NCI-H2081 (cell line): ENCODE measurements at places on chromosomes 2 and 18.

DNA sequence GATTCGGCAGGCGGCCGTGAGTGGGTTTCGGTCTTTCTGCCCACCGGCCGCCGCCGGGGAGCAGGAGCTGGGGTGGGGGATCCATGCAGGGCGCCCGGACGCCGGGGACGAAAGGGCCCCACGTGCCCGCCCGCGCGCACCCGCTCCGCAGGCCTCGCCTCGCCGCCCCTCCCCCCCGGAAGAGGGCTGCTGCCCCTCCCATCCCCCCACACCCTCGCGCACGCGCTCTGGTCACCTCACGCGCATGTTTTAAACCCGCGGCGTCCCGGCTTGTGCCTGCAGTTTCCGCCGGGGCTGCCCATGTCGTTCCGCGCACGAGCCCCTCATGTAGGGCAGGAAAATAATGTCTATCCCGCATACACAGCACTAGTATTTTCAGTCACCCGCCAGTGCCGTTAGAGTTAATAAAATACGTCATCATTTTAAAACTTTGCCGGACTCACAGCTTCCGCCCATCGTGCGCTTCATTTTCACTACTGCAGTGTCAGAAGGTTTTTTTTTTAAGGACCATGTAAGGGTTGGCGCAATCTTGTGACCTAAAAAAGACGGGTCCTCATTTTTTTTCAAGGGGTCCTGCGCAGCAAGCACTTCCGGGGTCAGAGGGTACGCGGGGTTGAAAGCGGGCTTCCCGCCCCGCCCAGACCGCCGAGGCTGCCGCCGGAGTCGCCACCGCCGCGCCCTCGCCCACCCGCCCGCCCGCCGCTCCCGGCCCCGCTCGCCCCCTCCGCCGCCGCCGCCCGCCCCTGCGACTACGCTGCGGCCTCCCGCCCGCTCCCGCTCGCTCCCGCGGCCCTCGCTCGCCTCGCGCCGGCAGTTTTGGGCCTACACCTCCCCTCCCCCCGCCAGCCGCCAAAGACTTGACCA, at the start of gene PCBP1:
PCBP1 (plus strand) TSS at position 640 of the 864 bp plus-strand sequence. CDS start 267 bp downstream, outside the sequence.
- DNase-seq, result peak; percentile 81

DNA sequence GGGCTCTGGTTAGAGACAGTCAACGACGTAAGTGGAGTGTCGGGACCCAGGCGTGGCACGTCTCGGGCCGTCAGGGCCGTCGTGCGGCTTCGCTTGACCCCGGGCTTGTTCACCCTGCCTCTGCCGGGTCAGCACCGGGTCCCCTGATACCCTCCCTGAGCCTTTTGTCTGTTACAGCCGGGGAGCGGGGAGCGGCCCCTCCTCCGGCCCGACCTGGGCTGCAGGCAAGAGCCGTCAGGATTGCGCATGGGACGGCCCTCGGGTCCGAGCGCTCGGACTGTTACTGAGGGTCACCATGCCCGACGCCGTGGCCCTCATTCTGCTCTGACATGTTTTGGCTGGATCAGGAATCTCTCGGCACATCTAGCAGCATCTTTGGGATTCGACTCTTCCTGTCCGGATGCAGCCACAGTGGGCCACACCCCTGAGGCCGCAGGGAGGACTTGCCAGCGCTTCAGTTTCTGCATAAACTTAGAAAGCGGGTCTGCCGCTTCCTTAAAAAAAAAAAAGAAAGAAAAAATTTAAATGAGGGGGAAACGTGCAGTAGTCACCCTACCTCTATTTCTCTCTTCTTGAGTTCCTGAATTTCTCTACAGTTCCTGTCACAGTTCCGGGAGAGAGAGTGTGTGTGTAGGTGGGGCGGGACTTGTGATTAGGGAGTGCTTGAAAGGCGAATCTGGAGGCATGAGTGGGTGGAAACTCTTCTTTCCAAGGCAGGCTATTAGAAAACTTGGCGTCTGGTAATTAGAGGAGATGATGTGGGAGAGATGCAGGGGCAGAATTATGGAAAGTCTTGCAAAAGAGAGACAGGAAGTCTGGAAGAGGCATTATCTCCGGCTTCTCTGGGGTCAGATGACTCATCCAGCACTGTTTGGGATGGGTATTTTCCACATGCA, 909 bp downstream of the TMEM87B start:
- DNase-seq, result peak; percentile 53

DNA sequence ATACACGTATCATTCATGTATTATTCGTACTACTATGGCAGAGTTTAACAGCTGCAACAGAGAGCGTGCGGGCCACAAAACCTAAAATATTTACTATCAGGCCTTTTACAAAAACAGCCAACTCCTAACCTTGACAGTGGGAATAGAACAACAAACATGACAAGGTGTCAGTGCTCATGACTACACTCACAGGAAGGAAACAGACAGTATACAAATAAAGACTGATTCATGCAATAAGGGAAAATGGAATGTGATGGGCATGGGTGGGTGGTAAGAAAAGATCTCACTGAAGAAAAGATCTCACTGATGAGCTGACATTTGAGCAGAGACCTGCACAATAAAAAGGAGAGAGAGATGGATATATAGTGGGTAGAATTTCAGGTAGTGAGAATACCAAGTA, 347.8 kb downstream of the ALK start:
- no peak for DNase-seq

DNA sequence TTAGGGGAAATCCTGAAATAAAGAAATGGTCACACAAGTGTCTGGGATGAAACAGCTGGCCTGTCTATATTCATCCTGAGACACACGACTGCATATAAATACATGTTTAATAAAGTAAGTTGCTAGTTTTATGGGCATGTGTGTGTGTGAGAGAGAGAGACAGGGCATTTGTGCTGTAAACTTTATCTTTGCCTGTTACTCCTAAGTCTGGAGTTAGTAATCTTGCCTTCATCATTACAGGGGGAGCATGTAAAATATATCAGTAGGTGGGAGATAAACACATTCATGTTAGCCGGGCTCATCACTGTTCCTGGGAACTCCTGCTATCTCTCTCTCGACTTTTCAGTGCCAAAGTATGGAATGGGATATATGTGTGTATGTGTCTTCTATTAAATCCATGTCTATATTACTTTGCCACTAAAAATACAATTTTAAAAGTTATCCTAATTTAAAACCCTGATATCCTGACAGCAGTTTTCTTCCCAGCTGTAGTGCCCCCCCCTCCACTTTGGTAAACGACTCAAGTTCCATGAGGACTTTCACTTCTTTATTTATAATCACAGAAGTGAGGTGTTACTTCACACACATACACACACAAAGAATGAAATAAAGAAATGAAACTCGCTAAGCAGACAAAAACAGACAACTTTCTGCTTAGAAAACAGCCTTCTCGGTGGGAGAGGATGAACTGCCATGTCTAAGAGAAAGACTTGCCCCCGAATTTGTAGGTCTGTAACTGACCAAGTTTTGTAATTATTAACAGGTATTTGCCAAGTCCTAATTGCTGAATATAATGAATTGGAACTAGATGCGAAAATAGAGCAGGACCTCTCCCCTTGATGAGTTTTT, 947 bp downstream of the ZEB2 start:
- DNase-seq, result no peak

DNA sequence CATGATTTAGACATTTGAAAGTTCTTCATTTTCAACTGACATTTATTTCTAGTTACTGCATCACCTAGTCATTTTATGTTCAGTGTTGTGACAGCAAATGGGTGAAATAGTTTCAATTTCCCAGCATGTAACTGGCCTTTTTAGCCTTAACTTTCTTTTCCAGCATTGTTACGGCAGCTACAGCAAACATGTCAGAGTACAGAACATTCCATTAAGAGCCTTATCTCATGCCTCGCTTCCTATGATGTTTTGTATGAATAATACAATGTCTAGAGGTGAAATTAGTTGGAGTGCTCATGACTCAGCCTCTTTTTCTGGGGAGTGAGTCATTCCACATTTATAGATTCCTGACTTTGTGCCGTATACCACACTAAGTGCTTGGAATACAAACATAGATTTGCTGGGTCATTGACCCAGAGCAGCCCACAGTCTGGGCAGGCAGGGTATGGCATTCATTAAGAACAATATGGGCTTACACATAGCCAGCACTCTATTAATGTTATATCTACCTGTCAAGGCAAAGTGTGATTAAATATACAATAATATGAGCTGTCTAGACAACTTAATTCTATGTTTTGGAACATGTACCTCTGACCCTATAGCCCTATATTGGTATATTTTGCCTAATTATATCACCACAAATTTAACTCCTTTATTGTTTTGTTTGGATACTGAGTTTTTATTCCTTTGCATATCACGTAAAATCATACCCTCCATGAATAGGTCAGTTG, 72.2 kb downstream of the MAP2 start:
- DNase-seq, result peak; percentile 98

DNA sequence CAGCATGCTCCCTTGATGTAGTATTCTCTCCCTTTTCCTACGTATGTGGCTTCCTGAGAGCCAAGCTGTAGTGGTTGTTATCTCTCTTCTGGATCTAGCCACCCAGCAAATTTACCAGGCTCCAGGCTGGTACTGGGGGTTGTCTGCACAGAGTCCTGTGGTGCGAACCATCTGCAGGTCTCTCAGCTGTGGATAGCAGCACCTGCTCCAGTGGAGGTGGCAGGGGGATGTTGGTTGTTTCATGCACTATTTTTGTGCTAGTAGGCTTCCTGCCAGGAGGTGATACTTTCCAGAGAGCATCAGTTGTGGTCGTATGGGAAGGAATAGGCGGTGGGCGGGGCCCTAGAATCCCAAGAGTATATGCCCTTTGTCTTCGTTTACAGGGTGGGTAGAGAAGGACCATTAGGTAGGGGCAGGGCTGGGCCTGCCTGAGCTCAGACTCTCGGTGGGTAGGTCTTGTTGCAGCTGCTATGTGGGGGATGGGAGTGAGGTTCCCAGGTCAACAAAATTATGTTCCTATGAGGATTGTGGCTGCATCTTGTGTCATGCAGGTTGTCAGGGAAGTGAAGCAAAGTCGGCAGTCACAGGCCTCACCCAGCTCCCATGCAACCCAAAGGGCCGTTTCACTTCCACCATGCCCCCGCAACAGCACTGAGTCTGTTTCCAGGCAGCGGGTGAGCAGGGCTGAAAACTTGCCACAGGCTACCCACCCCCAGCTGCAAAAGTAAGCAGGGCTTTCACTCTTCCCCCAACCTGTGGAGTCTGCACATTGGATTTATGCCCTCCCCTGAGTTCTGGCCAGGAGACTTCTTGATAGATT, 1139.5 kb downstream of the BCL11A start:
- peak; percentile 77 for DNase-seq

DNA sequence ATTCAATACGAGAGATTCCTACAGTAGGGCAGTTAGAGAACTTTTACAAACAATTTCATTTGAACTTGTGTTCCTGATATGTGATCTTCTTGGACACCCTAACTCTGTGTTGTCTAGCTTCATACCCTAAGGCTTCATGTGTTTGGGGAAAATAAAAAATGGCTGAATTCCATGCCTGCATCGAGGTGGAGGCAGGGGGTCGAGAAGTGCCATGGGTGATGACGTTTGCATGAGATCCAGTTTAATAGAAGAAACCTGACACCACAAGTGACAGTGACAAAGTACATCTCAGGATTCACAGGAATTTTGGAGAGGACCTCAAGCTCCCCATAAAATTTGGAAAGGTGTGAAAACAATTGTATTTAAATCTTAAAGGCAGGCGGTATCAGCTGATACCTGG, 169.2 kb upstream of the NABP1 start:
- DNase-seq, result no peak

DNA sequence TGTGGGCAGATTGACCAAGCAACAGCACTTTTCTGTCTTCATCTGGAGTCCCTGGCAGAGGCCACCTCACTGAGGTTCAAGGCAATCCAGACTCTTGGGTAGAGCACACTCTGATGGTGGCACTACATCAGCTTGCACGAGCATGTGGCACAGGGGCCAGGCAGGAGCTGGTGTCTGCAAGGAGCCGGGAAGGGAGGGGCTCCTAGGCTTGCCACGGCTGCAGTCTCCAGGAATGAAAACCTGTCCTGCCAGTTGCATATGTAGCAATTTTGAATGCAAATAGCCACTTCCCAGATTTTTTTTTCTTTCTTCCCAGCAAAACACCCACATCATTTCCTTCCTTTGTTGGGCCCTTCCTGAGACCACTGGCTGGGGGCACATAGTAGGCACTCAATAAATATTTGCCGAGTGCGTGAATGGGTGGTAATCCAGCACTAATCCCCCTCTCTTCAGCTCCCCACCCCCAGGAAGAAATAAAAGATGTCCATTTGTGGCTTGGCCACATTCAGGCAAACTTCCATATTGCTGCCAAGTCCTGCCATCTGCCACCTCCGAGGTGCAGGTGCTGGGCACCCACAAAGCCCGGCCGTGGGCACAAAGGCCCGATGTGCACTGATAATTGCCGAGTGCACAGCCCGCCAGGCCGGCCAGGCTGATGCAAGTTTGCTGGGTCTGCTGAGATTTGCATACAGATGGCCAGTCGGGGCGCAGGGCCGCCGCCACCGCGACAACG, 72.4 kb downstream of the MYCN start:
- no peak for DNase-seq

DNA sequence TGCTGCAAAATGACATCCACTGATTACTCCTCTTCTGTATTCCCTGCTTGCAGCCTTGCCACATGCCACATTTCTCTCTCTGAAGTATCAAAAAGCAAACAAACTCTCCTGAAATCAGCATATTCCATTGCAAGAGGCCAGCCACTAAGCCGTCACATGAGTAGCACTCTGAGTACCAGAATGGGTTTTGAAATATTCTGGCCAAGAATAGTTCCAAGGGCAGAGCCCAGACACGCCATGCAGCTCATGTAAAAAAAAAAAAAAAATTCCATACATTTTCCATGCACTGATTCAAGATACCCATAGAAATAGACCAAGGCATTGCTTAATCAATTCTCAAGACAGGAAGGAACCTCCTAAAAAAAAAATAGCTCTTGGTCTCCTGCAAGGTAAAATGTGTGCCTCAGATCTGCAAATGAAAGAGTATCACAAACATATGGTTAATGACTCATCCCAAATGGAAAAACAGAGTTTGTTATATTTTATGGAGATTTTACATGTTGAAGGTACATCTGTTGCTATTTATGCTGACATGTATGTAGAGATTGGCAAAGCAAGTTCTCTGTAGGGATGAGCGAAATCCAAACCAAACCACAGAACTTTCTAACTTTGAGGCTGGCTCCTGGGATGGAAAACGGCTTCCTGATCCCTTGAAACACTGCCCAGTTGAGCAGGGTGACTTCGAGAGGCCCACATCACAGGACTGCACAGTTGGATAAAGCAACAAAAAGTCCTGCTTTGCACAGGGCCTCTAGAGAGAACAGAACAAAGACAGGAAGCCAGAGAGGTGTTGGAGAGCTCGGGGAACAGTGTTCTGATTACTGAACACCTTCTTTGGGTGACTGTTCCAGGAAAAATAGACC, 346.2 kb downstream of the ZNF521 start:
- DNase-seq, result no peak

DNA sequence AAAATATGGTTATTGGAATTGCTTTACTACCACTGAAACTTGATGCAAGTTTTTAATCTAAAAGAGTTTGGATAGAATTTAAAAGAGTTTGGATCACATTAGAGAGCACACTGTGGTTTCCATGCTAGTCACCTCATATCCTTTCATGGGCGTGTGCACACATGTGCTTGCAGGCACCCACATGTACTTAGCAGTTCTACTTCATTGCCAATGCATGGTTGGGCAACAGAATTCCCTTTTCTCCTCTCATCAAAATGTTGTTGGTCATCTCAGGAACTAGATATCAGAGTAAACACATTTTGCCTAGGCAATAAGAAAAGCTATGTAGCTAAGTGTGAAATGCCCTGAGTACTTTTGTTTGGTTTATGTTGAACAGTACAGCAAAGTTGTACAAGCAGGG, 254.1 kb upstream of the RASGRP3 start:
- DNase-seq, result no peak
